ENCODE measurements at places on chromosomes 7 and 10.

GRCh38 chr10:70374775-70375614, 7.4 kb downstream of the LRRC20 start:
- DNase-seq = no peak

GRCh38 chr7:96772139-96772694, 62.6 kb upstream of the SEM1 start:
- no peak for DNase-seq

- no peak for DNase-seq
Measured at GRCh38 chr7:131767591-131767990, 211.2 kb upstream of the PODXL start.

GRCh38 chr7:80807166-80807900, 111.5 kb downstream of the SEMA3C start:
- DNase-seq = no peak

DNA sequence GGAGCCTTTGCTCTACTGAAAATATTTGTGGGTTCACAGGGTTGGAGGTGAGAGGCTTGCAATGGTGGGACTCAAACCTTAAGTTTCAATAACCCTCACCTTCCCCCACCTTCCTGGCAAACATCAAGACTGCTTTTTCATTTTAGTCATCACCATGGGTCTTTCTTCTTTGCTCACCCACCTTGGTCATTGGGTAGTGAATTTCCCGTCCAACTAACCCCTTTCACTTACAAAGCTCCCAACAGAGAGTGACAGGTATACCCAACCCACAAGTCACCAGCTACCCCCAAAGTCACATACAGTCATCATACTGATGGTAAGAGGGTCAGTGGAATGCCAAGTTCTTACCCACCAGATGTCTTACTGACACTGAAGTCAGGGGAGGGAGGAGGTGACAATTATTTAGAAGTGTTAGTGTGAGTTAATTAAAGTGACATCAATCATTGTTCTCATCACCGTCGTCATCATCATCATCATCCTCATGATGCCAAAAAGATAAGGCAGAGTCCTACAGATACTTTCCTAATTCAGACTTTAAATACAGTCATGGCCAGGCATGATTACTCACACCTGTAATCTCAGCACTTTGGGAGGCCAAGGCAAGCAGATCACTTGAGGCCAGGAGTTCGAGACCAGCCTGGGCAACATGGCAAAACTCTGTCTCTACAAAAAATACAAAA, 49.0 kb downstream of the PIK3AP1 start:
- DNase-seq = no peak

GRCh38 chr10:34762156-34762555, 52.9 kb downstream of the PARD3 start:
- DNase-seq = no peak

- DNase-seq = no peak
Measured at GRCh38 chr7:43847496-43847895, 21.8 kb downstream of the MRPS24 start.

- DNase-seq = no peak
Measured at GRCh38 chr7:14973712-14974428, 71.3 kb upstream of the DGKB start.

- DNase-seq = no peak
Measured at GRCh38 chr7:129538790-129539189, 36.5 kb downstream of the SMKR1 start.

DNA sequence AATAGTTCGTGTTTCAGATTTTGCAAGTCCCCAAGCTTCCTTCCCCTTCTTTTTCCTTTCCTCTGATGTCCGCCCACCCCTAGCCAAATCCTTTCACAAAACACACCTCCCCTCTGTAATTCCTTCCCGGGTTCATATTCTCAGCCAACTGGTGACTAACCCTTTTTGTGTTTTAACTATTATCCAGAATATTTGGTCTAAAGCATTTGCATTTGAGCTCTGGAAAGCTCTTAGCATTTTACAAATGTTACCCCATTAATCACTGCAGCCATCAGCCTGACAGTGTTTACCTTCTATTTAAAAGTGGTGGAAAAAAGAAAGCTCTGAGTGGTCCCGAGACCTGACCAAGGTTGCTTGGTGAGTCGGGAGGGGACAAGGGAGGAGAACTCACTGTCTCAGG, 139.0 kb downstream of the CREB5 start:
- no peak for DNase-seq

DNA sequence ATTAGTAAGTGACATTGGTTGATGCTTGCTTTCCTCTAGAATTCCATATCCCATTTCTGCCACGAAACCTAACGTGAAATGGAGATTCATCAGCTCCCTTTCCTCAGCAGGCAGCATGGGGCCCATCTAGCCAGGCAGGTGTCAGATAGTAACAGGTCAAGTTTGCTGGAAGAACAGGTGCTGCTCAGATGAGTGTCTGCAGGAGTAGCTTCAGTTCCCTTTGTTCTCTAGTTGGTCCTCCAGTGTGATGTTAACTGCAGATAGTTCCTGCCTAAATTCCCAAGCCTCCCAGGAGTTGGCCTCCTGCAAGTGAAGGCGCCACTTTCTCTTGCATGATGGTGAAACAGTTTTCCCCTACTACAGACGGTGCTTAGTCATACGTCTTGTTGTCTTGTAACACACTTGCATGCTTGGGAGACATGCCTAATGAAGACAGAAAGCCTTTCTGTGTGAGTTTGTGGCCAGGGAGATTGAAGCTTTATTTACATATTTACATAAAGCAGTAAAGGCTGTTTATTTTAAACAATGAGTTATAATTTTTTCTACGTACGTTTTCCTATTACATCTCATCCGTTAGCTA, 175.4 kb downstream of the CHN2 start:
- DNase-seq = no peak

DNA sequence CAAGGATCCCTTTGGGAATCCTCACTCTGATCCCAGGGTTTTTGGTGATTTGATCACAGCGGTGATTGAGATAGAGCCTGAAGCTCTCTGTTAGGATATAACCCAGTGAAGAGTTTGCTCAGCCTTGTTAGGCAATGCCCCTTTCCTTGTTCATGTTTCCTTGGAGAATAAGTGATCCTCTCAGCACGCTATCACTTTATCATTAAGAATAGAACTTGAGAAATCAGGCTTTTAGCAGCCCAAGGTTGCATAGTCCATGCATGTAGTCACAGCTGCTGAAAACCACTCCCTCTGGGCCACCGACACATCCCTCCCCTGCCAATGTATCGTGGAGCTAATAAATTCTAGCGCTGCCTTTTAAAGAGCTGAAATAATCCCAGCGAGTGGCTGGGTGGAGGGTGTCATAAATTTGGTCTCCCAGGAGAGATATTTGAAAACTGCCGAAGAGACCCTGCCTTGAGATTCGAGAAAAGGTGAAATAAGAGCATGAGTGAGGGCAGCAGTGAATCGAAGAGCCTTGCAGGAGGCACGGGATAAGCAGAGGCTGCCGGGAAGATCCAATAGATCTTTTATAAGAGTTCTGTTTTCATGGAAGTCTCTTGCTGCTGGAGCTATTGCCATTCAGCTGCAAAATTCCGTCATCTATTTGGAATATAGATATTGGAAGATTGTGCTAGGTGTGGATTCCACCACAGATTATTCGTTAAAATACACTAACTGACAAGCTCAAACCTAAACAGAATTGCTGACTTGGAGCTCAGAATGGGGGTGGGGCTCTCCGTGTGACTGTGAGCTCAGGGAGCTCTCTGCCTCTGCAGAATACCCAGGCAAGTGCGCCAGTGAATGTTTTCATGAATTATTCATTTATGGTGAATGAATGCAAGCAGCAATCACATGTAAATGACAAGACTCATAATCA, 249.8 kb downstream of the TRIL start:
- DNase-seq = no peak
